ENCODE measurements at places on chromosomes 16 and 17. TPM values are rescaled to one million over a fixed set of nuclear protein-coding genes. Genes with fewer than 3 reads are reported as not detected.

- no peak for DNase-seq
These were observed 7.9 kb upstream of the RNF222 start for GRCh38 chr17:8405499-8406016.

The SMIM5 gene
- 0.17 TPM for polyA plus RNA-seq

DNA sequence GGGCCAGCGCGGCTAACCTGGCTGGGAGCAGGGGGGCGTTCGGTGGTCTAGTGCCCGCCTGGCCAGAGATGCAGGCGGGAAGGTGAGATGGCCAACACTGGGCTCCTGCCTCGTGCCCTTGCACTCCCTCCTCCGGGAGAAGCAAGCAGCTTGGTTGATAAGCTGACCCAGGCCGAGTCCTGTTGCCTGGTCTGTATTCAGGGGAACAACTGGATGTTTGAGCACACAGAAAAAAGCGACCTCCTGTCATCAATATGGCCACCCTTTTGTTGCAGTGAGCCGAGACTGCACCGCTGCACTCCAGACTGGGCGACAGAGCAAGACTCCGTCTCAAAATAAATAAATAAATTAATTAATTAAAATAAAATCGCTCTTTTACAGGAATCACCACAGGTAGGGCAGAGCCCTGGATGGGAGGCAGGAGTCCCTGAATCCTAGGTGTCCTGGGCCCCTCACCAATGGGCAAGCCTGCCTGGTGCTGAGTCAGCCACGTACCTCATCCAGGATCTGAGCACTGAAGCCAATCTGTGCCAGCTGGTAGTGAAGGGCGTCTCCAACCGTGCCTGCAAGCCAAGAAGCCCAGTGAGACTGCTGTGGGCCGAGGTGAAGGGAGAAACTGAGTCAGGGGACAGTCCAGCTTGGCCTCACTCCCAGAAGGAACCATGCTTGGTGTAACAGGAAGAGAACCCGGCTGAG lies 31.8 kb downstream of the HASPIN start:
- no peak for DNase-seq

DNA sequence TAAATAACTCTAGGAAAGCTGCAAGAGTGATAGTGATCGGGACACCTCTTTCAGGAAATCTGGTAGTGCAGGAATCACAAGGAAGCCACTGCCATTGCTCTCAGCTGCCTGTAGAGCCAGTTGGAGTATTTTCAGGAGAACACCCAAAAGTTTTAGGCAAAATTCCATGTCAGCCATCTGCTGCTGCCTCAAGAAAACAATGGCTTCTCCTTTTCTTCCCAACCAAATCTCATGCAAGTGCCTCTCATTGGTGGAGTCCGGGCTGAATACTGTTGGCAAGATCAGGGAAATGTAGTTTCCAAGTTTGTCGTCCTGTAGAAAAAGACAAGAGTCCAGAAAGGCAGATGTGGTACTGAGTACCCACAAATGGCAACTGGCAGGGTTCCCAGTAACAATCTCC lies 54.9 kb upstream of the TANC2 start:
- no peak for DNase-seq

DNA sequence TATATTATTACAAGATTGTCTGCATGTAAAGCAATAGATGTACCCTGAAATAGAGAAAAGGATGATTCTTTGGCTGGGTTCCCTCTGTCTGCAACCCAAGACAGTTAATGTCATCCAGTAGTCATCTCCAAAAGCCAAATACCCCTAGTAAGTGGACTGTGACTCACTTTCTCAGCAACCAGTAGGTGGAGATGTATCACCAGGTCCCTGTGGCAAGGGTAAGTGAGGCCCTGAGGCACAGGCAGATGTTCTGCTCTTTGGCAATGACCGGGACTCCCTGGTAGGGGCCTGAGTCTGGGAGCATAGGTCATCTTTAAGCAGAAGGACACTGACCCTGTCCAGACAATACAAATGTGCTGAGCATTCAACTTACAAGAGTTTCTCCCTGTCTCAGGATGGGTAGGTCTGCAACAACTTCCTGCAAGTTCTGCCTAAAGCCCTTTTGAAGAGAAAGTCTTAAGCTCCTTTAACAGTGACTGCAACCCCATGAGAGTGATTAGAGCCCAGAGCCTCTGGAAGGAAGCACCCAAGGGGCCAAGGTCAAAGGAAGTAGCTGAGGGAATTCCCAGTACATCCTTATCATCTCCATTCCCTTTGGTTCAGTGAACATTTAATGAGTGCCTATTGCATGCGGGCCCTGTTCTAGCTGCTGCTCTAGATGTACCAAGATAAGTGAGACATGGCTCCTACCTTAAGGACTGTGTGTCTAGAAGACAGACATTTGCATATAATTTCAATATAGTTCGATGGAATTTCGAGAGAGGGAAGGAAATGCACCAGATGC lies 31.9 kb downstream of the PMP22 start:
- peak; percentile 50 for DNase-seq

All from psoas muscle (tissue), 8 donors.